Activated CD4-positive, alpha-beta T cell treated with anti-CD3 and anti-CD28 coated beads, Interleukin-2, amount 50 U/mL, for 24 hours (primary cell): ENCODE measurements at places on chromosomes 12 and 14.

GRCh38 chr14:22634233-22634900 lies 9.8 kb downstream of the OR6J1 start:
- no peak for DNase-seq

DNA sequence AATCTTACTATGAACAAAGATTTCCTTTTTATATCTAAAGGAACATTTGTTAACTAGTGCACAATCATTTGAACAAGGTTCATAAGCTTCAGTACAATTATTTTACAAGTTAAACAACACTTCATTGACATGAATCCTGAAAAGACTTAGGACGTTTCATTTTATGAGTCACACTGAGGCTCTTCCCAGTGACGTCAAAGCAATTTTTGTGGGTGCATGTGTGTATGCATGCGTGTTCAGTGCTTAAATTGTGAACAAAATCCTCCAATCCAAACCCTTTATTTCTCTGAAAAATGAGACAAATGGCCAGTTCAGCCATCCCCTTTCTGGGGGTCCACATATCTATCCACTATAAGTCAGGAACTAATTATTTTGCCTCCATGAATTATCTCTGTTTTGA lies 2.9 kb downstream of the LMNTD1 start:
- no peak for DNase-seq

DNA sequence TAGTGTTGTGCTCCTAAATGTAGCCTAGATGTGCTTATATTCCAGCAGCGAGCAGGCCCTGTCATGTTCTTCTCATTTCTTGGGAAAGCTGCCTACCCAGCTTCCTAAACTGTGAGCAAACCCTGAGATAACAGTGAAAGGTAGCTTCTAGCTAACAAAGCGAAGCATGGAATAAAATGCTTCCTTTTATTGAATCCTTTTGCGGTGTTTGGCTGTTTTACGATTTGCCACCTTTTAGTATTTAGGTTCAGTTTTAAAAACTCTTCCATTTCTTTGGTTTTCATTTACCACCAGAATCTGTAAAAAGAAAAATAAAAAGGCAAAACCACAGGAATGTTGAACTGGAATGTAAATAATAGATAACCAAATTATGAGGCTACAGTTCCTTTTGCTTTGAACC lies 5.0 kb upstream of the PKP2 start:
- no peak for DNase-seq

- no peak for DNase-seq
Measured at GRCh38 chr14:59688224-59689170, 111.9 kb upstream of the CCDC175 start.

GRCh38 chr14:24612196-24612595 lies 2.7 kb upstream of the GZMH start:
- DNase-seq, result no peak

GRCh38 chr14:67776653-67777322 lies 39.6 kb downstream of the ZFYVE26 start:
- no peak for DNase-seq

DNA sequence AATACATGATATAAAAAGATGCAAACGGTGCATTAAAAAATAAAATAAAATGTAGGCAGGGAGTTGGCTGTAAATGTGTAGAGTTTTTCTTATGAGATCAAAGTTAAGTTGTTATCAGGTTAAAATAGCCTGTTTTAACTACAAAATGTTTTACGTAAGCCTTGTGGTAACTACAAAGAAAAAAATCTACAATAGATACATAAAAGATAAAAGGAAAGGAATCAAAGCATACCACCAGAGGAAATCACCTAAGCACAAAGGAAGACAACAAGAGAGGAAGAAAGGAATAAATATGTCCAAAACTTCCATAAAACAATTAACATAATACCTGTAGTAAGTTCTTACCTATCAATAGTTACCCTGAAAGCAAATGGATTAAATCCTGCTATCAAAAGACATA lies 12.2 kb downstream of the NELL2 start:
- DNase-seq, result no peak

- DNase-seq, result no peak
Measured at GRCh38 chr12:105418821-105419291, 88.4 kb downstream of the C12orf75 start.

DNA sequence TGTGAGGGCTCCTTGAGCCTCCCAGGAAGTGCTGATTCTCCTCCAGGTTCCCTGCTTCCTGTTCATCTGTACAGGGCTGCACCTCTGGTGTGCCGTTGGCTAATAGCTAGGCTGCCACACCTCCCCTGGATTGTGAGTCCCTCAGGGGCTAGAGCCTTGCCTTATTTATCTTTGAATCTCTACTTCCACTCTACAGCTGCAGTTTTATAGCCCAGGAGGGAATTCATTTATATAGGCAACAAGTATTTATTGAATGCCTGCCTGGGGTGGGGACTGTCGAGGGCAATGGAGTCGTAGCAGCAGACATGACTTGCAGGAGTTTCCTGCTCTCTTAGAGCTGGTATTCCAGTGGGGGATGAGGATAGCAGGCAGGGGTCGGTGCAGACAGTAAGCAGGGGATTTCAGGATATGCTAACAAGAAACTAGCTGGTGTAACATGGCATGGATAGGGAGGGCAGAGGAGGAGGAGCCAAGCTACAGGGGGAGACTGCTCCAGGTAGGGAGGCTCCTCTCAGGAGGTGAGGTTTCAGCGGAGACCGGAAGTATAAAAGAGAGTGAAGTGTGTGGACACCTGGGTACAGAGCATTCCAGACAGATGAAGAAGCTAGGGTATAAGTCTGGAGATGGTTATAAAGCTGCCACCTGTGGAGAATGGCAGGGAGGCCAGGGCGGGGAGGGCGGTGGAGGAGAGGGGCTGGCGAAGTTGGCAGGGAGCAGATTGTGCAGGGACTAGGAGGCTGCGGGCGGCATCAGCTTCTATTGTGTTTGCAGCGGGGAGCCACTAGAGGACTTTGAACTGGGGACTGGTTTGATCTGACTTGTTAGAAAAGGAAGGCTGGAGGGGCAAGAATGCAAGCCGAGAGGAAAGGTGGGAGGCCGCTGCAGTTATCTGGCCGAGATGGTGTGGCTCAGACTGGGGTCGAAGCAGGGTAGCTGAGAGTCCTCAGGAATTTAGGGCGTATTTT lies 17.2 kb downstream of the USP30 start:
- DNase-seq, result no peak

DNA sequence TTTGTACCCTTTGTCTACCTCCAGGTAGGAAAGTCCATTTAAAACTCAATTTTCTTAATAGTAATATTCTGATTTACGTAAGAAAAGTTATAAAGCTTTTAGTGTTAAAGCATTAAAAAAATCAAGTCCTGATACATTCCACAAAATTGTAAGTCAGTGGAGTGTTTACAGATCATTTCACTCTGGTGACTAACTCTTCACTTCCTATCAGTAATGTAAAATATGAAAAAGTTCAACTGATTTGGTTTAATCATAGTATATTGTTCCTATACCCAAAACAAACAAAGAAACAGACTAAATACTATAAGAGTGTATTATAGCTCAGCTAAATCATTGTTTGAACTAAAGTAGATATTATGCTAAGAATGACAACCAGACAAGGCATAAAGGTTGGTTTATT lies 85.9 kb downstream of the VEZT start:
- no peak for DNase-seq

DNA sequence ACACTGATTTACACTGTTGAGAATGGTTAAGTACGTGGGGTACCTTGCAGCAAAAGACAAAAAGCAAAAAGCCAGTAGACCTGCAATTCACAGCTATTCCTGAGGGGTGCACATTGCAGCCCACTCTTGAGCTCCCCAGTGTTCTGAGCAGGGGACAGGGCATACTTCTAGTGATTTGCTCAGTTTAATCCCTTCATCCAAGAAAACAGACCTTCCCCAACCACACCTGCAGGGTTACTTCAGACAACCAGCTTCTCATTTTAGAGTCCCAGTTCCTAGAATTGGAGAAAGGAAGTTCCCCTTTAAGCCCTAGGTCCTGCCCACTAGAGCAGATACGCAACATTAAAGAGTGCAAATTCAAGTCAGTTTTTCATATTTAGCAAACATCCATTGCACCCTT lies 3.6 kb upstream of the WSB2 start:
- no peak for DNase-seq

- no peak for DNase-seq
Measured at GRCh38 chr14:70931008-70931407, 23.7 kb downstream of the PCNX1 start.

- no peak for DNase-seq
Measured at GRCh38 chr12:55743406-55744339, 751 bp downstream of the GDF11 start.

DNA sequence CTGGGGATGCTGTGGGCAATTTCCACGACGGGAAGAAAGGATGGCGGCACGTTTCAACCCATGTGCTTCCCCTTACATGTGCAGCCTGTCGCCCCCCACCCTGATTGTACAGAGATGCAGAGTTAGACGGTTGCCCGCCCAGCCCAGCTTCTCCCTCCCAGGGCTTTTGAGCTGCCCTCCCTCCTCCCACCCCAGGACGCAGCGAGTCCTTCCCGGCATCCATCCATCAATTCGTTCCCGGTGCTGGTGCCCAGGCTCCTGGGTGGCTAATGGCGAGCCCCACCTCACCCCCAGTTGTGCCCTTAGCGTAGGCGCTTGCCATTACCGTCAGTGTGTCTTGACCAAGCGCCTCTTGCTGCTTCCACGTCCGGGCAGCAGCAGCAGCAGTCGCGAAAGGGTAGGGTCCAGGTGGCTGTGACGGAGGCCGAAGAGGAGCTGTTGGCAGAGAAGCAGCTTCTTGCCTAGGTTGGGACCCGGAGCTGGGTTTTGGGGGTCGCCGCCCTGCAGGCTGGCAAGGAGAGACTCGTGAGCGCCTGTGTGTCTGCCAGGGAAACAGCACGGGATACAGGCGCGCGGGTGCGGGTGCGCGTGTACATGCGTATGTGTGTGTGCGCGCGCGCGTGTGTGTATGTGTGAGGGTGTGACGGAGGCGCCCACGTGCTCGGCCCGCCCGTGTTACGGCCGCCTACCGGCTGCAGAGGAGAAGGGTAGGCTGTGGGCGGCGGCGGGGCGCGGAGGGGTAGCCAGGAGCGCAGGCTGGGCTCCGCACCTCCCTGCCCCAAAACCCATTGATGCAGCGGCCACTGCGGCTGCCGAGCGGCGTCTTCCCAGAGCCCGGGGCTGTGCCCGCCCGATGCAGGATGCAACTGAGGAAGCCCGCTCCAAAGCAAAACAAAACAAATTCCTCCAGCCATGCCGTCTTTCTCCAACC lies at the start of gene SLC6A15:
TSS of gene SLC6A15 (minus strand) at position 602 of the 931 bp plus-strand sequence. CDS start 20,679 bp downstream, outside the sequence.
- DNase-seq, result no peak

- DNase-seq, result no peak
Measured at GRCh38 chr12:114917307-114917706, 233.3 kb upstream of the TBX3 start.

GRCh38 chr14:93693914-93694313 lies 94.4 kb downstream of the PRIMA1 start:
- DNase-seq, result no peak

GRCh38 chr14:89469210-89470198 lies 52.5 kb upstream of the FOXN3 start:
- no peak for DNase-seq

GRCh38 chr12:102033991-102034745 lies 27.6 kb downstream of the WASHC3 start:
- DNase-seq, result no peak

DNA sequence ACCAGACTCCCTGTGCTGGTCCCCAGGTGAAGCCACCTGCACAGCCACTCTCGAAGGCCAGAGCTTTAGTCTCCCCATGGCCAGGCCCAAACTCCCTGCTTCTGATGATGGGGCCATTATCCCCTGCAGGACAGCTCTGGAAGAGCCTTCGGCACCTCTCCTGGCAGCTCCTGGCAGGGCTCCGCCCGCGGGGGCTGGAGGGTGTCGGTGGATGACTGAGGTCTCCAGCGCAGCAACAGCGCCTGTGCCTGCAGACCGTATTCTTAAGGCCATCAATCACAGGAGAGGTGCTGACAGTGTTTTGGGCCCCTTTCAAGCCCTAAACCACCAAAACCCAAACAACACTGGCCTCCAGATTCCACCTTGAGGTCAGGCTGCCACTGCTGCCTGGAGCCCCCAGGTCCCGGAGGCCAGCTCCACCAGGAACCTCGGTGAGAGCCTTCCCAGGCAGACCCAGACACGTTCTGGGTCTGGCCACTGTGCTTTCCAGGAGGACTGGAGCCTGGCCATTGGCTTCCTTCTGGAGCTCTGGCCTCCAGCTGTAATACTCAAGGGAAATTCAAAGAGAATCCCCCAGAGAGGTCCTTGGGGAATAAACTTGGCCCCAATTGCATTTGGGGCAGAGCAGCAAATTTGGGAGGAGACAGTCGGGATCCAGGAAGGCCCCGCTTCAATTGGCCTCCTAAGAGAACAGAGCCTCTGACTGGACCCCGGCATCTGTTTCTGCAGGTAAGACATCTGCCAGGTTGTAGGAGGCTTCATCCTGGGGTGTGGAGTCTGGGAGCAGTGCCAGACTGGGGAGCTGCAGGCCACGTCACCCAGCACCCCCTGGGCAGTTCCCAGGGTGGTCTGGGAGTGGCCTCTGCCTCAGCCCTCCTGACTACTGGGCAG lies 210.6 kb upstream of the RTL1 start:
- no peak for DNase-seq

DNA sequence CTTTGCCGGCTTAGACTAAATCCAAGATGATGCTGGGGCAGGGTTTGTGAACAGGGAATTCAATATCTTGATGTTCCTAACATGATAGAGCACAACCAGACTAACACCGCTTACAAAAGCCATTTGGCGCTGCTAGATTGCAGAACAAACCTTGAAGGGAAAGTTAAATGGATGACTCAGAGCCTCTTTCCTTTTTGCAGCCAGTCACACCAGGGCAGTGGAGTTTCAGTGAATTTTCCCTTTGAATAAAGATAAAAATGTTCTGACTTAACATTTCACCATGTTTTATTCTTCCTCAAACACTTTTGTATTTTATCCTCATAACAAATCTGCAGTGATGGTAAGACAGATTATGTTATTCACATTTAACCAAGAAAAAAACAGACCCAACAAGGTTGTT lies 47.3 kb downstream of the PDE6H start:
- no peak for DNase-seq

DNA sequence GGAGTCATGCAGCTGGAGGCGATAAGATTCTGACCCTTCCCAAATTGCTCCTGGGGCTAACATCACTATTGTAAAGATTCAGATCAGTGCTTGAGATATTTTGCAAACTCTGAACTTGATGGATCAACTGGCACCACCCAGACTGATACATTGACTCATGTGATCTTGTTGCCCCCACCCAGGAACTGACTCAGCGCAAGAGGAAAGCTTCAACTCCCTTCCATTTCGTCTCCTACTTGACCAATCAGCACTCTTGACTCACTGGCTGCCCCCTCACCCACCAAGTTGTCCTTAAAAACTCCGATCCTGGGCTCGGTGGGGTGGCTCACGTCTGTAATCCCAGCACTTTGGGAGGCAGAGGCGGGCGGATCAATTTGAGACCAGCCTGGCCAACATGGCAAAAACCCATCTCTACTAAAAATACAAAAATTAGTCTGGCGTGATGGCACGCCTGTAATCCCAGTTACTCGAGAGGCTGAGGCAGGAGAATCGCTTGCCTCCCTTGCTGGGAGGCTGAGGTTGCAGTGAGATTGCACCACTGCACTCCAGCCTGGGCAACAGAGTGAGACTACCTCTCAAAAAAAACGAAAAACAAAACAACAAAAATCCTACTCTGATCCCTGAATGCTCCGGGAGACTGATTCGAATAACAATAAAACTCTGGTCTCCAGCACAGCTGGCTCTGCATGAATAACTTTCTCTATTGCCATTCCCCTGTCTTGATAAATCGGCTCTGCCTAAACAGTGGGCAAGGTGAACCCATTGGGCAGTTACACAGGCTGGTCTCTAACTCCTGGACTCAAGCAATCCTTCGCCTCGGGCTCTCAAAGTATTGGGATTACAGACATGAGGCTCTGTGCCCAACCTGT lies 9.8 kb upstream of the ARF6 start:
- DNase-seq, result no peak

GRCh38 chr14:37447883-37448391 lies 147.1 kb downstream of the FOXA1 start:
- DNase-seq, result no peak
